Stimulated activated CD8-positive, alpha-beta memory T cell treated with anti-CD3 and anti-CD28 coated beads, Interleukin-12 subunit alpha, Interleukin-12 subunit beta, amount 100 ng/mL, for 4 hours (primary cell): ENCODE measurements at places on chromosomes 5 and 9.

DNA sequence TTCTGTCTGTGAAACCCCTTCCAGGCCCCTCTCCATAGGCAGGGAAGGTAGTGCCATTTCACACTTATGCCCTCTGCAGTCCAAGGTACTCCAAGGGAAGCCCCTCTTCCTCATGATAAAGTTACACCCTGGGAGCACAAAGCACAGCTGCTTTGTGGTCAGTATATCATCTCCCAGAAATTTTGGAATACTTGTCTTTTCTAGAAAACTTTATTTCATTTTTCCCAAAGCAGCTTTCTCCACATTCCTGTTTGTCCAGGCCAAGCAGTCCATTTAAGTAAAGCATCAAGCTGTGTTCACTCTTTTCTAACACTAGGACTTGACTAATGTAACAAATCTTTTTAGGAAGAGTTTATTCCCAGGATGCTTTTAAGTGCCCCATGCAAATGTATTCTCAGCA lies 371.8 kb upstream of the RGMB start:
- DNase-seq: no peak

GRCh38 chr5:127705120-127705892 lies 2.1 kb downstream of the CCDC192 start:
- DNase-seq: no peak

GRCh38 chr9:110837401-110838005 lies 168.9 kb downstream of the MUSK start:
- no peak for DNase-seq

DNA sequence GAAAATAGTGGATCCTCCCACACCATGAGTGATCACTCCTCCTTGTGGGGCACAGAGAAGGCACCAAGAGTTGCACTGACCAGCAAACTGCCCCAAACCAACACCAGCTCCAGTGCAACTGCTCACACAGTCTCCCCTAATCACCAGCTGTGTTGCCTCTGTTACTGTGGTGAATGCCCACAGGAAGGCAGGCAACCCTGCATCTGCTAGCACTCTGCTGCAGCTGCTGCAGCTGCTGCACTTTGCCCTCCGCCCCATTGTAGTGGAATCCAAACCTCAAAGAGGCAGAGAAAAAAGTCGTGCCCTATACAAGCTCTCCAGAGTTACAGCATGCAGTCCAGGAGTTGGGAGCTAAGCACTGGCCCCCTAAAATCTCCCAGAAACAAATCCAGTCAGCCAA lies 339.6 kb downstream of the TRIM36 start:
- no peak for DNase-seq

DNA sequence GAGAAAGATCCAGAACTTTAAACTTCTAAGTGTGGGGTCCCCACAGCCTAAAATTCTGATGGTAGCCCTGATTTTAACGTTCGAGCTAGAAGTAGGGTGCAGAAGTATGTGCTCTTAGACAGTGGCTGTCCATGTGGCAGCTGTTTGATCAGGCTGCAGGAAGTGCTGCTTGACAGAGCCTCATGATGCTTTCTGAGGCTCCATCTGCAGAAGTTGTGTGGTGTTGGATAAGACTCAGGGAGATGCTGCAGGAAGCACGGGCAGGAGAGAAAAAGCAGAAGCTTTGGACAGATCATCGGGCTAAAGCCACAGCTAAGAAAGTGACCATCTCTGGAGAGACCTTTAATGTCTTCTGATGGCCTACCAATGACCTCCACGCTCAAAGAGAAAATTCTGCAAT lies 8.1 kb downstream of the MTMR12 start:
- DNase-seq: no peak

DNA sequence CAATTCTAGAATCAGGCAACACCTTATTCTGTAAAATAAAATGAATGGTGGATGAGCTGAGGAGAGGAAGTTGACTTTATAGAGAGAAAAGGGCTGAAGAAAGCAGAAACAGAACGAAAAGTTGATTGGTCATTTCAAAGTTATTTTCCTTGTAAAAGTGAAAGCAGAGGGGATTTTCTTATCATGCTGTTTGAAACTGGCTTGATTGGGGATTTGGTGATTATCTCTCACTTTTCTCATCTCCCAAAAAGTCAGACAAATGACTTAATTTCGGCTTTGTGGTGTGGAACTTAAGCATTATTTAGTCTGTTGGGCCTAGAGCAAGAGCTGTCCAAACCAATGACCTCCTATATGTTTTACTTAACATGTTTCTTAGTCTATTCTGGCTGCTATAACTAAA lies 60.5 kb upstream of the ITGA2 start:
- DNase-seq: no peak

DNA sequence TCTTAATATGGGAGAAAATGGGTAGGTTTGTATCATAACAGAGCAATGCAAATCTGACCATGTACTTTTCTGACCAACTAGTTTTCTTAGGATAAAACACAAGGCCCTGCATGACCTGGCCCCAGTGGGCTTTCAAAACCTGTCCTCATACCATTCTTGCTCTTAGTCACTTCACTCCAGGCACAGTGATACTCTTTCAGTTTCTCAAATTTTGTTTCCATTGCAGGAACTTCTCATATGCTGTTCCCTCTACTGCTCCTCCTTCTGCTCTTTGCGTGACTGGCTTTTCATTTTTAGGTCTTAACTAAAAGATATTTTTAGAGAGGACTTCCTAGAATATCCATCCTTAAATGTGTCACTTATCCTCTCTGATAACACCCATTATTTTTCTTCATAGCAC lies 112.4 kb downstream of the INIP start:
- no peak for DNase-seq

- no peak for DNase-seq
Observed at GRCh38 chr5:42108468-42108867, 183.4 kb downstream of the FBXO4 start.

GRCh38 chr9:98602839-98603500 lies 105.8 kb downstream of the GABBR2 start:
- DNase-seq: no peak

GRCh38 chr9:6785682-6786081 lies 27.9 kb downstream of the KDM4C start:
- no peak for DNase-seq

DNA sequence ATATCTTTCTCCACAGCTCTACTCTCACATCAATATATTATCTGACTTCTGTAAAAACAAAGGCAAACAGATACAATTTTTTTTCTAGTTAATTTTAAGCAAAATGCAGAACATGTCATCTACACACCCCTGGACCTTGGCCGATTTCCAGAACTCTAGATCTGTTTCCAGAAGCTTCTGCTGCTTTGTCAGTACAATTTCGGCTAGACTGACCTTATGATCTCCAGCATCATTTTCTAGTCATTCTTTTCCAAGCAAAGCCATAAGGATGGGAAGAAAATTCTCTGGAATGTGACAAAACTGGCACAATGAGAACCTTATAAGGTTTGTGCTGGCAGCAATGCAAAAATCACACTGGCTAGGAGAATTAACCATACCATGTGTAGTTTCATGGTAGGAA lies 132.8 kb upstream of the MPDZ start:
- DNase-seq: no peak

GRCh38 chr5:167479779-167480178 lies 811.7 kb upstream of the WWC1 start:
- DNase-seq: no peak

GRCh38 chr5:41843456-41844370 lies 26.5 kb downstream of the OXCT1 start:
- DNase-seq: no peak

- DNase-seq: no peak
Observed at GRCh38 chr9:130846487-130847305, 11.6 kb downstream of the ABL1 start.

DNA sequence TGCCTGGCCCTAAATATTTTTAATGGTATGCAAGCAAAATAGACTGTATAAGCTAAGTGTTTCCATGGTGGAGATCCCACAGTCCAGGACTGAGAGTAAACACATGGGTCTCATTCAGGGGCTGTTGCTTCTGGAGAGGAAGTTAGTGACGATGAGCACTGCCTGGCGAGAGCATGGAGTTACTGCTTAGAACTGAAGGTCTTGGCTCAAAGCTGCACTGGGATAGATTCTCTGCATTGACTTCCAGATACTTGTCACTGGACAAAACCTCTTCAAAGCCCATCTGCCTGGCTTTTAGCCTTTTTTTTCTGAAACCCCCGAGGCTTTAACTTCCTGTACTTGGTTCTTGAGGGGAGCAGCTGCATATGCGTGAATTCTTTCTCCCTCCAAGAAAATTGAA lies 39.2 kb downstream of the GPR107 start:
- no peak for DNase-seq
